ENCODE measurements at places on chromosomes 6 and 20.

GRCh38 chr6:28586962-28587745 lies 61.5 kb downstream of the GPX5 start:
- DNase-seq: peak; percentile 61

DNA sequence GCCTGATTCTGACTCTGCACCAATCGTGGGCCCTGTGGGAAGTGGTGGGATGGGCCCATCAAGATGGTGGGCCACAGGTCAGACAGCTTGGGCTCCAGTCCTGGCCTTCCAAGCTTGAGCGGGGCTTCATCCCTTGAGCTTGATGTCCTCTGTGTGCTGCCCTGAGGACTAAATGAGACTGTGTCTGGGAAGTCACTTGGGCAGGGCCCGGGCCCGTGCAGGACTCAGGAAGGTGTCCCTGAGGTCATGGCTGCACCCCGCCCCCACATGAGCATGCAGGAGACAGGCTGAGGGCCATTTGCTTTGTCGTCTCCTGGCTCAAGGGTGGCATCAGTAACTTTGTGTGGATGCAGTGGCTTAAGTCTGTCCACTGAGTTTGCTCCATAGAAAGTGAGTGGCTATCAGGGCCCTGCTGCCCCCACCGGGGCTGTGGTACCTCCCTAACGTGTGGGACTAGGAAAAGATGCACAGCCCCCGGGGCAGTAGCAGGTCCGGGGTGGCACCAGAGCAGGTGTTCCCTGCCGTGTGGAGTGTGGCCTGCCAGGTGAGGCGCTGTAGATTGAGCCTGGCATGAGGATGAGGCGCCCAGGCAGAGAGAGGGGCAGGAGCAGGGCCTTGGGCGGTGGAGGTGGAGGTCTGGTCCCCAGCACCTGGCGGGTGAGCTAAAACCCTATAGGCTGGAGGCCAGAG lies 298.6 kb downstream of the TAF4 start:
- peak; percentile 33 for DNase-seq

GRCh38 chr6:98136333-98136732 lies 698.0 kb upstream of the POU3F2 start:
- DNase-seq: no peak

GRCh38 chr6:85685713-85686112 lies 43.0 kb upstream of the SYNCRIP start:
- DNase-seq: no peak

GRCh38 chr6:73943411-73943810 lies 247.4 kb downstream of the CD109 start:
- no peak for DNase-seq

- no peak for DNase-seq
Measured at GRCh38 chr6:145266432-145267075, 468.8 kb downstream of the EPM2A start.

GRCh38 chr6:21869085-21869771 lies 275.7 kb downstream of the SOX4 start:
- no peak for DNase-seq

DNA sequence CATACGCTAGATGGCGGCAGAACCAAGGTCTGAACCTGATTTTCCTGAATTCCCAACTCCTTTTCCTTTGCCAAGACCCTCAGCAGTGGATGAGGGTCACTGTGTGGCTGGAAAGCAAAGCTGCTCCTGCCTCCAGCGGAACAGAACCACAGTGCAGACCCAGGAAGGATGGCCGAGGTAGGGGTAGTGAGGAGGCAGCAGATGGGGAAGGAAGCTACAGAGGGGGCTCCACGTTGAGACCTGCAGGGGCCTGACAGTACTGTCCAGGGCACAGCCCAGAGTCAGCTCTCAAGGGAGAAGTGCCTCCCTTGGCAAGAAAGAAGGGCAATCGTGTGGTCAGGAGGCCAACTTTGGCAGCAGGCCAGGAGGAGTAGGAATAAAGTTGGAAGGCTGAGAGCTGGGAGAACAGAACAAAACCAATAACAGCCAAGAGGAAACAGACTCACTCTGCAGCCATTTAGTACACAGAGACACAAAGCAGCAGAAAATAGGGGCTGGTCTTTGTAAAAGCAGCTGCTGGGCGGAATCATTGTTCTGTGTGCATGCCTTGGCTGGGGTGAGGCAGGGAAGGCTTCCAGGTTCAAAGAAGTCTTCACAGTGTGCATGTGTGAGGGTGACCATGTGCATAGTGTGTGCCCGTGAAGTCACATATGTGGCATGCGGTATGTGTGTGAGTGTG lies 3.1 kb downstream of the GABRR2 start:
- peak; percentile 84 for DNase-seq

DNA sequence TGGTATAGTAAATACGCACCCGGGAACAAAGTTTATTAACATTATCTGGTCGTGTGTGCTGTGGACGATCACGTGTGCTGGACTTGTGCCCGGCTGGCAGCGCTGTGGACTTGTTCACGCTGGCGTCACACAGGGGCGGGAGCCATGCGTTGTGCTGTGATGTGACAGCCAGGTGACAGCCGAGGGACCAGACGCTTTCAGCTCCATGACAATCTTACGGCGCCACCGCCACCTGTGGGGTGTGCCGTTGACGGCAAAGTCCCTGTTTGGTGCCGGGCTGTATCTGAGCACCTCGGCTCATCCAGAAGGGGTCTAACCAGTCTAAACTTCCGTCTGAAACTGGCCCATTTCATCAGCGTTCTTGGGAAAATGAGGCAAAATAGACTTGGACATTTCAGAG lies 25.2 kb downstream of the DLL1 start:
- DNase-seq: no peak

GRCh38 chr6:27562027-27562410 lies 89.1 kb upstream of the ZNF184 start:
- no peak for DNase-seq

- peak; percentile 45 for DNase-seq
Measured at GRCh38 chr20:64119681-64120341, 12.4 kb upstream of the NPBWR2 start.

DNA sequence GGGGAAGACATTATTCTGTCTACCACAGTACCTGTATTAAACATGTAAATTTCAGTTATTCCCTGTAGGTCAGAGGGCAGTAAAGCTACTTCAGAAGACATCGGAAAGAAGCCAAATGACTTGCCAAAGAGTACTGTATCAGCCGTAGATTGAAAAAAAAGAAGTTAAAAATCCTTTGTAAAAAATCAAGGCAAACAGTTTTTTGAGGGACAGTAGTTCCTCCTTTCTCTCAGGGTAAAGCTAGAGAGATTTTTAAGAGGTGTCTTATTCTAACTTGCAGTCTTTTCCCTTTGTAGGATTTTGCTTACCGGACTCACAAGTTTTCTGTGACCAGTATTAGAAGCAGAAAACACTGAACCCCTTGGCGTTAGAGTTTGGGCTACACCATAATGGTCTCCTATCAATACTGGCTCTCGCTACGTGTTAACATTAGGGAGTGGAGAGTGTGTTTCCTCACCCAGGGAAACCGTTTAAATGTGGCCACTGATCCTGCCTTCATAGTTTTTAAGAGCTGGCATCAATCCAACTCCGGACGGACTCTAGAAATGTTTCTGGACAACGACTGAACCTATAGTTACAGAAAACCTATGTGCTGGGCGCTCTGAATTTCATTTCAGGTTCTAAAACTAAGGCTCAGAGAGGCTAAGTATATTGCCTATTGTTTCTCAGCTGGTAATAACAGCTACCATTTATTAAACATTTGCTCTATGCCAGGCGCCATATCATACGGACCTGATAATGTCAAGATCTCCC lies 1.3 kb upstream of the ASXL1 start:
- DNase-seq: no peak

GRCh38 chr6:107209406-107210305 lies 94.3 kb upstream of the BEND3 start:
- no peak for DNase-seq

GRCh38 chr6:33000055-33000454 lies 9.3 kb downstream of the HLA-DOA start:
- no peak for DNase-seq

GRCh38 chr20:63891061-63892002 lies 3.6 kb upstream of the DNAJC5 start:
- DNase-seq: no peak

GRCh38 chr20:17562804-17563305 lies 7.0 kb upstream of the DSTN start:
- no peak for DNase-seq

GRCh38 chr6:47157653-47158219 lies 115.6 kb upstream of the ADGRF1 start:
- DNase-seq: no peak

GRCh38 chr6:154164397-154164796 lies 125.4 kb downstream of the OPRM1 start:
- peak; percentile 79 for DNase-seq

DNA sequence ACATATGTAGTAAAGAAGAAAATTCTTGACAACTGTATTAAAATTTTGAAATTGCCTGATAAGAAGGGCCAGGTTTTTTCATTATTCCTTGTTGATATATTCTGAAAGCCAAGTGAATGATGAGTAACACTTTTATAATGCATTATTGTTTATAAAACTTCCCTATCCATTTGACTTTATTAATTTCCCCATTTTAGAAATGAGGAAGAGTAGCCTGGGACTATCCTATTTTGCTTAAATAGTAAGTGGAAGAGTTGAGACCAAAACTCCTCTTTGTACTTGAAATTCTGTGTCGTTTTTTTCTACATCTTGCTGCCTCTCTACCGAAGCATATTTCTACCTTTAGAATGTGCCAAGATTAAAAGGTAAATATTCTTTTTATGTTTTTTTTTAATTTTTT lies 39.7 kb downstream of the TRMT11 start:
- no peak for DNase-seq

GRCh38 chr6:140446241-140446640 lies 1071.8 kb upstream of the CITED2 start:
- DNase-seq: no peak

GRCh38 chr6:125340991-125341390 lies 39.2 kb upstream of the HDDC2 start:
- no peak for DNase-seq

GRCh38 chr6:156028335-156029131 lies 572.9 kb upstream of the NOX3 start:
- DNase-seq: no peak

DNA sequence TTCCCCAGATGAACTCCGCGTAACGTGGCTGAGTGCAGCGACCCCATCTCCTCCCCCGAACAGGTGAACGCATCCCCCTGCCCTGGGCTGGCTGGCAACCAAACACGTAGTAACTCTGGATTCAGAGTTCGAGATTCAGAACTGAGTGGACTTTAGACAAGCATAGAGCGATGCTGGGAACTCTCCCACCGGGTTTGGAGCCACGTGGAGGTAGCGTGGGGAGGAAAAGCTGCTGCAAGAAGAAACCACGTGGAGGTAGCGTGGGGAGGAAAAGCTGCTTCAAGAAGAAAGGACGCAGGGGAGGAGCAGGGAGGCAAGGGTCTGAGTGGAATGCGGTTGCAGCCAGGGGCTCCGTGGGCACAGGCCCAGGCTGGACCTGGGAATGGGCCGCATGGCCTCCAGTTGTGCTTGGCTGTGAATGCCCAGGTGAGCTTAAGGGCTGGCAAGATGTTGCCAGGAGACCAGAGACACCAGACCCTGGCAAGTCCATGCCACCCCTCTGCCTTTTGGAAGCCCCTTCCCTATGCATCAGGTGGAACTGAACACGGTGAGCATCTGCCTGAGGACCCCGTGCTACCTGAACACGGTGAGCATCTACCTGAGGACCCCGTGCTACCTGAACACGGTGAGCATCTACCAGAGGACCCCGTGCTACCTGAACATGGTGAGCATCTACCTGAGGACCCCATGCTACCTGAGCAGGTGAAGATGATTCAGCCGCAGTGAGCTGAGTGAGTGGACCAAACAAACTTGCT lies 118.0 kb upstream of the FRMD1 start:
- DNase-seq: peak; percentile 27
